ENCODE measurements at places on chromosomes 6 and 20.

DNA sequence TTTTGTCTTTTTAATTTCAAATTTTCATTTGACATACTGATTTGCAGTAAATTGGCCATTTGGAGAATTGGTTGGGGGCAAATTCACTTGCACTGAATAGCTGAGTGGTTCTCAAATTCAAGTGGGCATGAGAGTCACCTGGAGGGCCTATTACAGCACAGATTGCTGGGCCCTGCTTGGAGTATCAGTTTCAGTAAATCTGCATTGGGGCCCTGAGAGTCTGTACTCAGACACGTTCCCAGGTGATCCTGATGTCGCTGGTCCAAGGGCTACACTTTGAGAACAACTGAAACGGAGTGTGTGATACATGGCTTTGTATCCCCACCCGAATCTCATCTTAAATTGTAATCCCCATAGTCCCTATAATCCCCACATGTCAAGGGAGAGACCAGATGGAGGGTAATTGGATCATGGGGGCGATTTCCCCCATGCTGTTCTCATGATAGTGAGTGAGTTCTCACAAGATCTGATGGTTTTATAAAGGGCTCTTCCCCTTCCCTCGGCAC, 115.9 kb downstream of the KLHL32 start:
- no peak for DNase-seq

DNA sequence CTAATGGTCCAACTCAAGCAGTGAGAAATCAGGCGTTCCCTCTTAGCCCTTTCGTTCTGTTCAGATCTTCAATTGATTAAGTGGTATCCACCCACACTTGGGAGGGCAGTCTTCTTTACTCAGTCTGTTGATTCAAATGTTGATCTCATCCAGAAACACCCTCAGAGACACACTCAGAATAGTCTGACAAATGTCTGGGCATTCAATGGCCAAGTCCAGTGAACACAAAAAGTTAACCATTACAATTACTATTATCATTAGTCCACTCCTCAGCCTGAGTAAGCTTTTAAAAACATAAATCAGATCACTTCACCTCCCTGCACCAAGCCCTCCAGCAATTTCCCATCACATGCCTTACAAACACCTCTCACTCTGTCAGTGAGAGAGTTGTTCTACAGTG, 423.2 kb downstream of the RFPL4B start:
- DNase-seq = no peak

GRCh38 chr6:132235596-132236280, 165.5 kb downstream of the MOXD1 start:
- no peak for DNase-seq

DNA sequence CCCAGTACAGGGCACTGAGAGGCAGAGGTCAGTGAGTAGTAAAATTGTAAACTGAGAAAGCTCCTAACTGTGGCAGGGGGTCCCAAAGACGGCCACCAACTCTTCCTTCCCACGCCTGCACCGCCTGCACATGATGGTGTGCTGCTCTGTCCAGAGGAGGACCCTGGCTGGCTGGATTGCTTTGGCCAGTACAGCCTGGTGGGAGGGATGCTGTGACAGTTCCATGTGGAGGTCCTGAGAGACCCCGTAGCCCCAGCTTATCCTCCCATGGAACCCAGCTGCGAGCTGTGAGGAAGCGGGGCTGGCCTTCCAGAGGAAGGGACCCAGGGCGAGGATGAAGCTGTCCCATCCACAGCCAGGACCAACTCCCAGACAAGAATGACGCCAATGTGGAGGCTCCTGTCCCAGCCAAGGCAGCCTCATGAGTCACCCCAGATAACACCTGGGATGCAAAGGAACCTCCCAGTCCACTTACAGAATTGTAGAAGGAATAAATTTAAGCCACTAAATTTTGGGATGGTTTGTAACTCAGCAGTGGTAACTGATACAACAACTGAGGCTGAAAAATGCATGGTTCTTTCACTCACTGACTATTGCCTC, 2.0 kb upstream of the ACSS1 start:
- no peak for DNase-seq

DNA sequence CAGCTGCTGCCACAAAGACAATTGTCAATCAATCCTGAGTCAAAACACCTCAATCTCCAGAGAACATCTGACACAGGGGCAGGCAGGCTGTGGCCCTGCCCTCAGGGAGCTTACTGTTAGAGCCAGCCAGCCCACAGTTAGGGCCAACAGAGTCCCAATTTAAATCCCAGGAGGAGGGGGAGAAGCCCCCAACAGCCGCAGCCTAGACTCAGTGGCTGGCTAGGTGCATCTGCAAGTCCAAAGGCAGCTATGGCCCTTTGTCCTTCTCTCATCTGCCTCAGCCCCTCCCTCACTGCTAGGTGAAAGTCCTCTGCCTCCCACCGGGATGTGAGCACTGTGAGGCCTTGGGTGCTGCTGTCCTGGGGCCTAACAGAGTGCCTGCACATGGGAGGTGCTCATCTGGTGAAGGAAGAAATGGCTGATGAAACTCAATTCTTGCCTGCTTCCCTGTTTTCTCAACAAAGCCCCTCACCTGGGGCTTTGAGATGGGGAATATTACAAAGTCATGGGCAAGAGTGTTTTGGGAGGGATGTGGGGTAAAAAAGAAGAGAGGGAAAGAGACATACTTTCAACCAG, 33.7 kb upstream of the VEGFA start:
- no peak for DNase-seq

GRCh38 chr6:112298021-112298745, 43.8 kb upstream of the LAMA4 start:
- DNase-seq = no peak

DNA sequence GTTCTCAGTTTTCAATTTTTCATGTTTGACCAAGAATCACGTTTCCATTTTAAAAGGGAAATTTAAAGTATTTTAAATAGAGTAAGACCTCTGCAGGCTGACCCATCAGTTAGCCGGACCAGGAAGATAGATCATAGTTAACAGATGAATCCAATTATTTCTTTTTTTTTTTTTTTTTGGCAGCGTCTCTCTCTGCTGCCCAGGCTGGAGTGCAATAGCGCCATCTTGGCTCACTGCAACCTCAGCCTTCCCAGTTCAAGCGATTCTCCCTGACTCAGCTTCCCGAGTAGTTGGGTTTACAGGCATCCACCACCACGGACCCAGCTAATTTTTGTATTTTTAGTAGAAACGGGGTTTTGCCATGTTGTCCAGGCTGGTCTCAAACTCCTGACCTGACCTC, 256.7 kb upstream of the CNR1 start:
- no peak for DNase-seq

DNA sequence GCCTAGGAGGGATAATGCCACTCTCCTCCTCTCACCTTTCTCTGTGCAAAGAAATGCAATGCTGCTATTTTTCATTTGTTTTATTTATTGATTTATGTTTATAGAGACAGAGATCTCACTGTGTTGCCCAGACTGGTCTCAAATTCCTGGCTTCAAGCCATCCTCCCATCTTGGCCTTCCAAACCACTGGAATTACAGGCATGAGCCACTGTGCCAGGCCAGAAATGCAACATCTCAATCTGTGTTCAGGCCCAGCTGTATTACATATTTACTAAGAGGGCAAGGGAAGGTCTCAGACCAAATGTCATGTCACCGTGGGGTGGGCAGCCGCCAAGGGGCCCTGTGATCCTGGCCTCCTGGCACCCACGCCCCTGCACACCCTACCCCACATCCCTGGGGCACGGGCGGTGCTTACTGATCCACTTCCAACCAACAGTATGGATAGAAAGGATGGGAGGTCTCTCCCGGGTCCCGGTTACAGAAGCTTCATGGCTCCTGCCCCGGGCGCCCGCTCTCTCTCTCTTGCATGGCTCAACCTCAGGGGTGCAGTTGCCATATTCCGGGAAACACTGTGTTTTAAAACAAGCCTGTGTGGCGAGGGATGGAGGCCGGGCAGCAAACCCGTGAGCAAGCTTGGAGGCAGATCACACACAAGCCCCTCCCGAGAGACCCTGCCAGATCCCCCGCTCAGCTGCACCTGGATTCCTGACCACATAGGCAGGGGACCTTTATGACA, 111.8 kb downstream of the AGPAT4 start:
- no peak for DNase-seq

GRCh38 chr20:63029358-63030121, 22.8 kb upstream of the BHLHE23 start:
- no peak for DNase-seq

GRCh38 chr6:16201706-16202105, 36.7 kb upstream of the GMPR start:
- no peak for DNase-seq

DNA sequence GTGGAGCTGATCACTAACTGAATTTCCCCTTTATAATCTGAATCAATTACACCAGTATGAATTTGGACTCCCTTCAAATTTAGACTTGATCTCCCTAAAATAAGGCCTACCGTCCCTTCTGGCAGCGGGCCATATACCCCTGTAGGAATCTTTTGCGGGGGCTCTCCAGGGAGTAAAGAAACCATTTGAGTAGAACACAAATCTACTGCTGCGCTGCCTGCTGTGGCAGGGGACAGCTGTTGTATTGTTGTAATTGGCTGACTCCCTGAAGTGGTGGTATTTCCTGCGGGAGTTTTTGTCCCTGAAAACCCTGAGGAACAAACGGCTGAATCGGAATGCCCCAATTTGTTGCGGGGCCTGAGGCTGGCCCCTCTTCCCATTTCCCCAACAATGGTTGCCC, 16.0 kb upstream of the PTCRA start:
- DNase-seq = peak; percentile 69

GRCh38 chr20:10427060-10427692, 6.8 kb downstream of the MKKS start:
- DNase-seq = peak; percentile 51

DNA sequence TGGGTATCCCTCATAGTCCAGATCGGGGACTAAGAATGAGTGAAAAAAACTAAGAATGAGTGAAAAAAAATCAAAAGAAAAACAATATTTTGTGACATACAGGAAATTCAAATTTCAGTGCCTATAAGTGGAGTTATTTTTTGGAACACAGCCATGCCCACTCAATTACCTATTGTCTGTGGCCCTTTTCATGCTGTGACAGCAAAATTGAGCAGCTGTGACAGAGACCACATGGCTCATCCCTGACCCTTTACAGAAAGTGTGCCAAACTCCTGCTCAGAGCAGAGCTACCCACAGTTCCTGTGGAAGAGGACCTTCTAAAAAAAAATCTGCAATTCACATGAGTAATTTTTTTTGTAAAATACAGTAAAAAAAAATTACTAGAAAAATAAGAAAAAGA, 1.4 kb downstream of the NCR2 start:
- DNase-seq = peak; percentile 36

DNA sequence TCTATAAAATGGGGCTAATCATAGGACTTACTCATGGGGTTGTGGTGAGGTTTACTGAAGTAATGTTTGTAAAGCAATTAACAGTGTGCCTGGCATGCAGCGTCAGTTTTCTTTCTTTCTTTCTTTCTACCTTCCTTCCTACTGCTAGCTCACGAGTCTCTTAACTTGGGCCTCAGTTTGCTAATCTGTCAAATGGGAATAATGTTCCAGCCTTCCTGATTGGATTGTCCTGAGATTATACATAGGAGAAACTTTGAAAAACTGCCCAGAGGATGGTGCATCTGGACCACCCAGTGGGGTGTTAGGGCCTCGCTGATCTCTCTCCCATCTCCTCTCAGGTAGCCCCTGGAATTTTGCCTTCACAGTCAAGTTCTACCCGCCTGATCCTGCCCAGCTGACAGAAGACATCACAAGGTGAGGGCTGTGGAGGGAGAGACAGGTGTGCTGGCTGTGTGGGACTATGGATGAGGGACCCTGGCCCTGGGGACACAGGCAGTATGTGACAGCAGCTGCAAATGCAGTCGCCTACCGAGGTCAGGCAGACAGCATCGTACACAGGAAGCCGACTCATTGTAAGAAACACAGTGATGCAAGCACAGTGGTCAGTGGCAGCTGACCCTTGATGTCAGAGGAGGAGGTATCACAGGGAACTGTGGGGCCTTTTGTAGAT, 27.5 kb downstream of the EPB41L1 start:
- DNase-seq = no peak

- no peak for DNase-seq
Observed at GRCh38 chr20:4833074-4833728, 111.5 kb downstream of the PRND start.

- no peak for DNase-seq
Observed at GRCh38 chr6:162525181-162525580, 202.4 kb downstream of the PRKN start.

DNA sequence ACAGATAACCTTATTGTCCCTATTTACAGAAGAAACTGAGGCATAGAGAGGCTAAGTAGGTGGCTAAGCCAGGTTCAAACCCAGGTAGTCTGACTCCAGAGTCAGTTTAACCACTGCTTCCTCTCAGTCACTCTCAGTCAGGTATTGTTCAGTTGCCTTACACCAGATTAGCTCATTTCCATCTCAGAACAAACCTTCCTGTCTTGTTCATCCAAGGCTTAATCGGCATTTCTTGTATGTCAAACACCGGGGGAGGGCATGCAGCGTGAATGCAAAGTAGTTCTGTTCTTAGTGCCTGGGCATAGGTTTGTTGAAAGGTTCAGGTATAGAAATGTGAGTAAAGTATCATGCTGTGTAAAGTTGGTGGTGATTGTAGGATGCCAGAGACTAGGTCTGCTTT, 51.7 kb downstream of the CTNNBL1 start:
- no peak for DNase-seq

- no peak for DNase-seq
Observed at GRCh38 chr6:134482593-134483270, 164.8 kb upstream of the SGK1 start.

DNA sequence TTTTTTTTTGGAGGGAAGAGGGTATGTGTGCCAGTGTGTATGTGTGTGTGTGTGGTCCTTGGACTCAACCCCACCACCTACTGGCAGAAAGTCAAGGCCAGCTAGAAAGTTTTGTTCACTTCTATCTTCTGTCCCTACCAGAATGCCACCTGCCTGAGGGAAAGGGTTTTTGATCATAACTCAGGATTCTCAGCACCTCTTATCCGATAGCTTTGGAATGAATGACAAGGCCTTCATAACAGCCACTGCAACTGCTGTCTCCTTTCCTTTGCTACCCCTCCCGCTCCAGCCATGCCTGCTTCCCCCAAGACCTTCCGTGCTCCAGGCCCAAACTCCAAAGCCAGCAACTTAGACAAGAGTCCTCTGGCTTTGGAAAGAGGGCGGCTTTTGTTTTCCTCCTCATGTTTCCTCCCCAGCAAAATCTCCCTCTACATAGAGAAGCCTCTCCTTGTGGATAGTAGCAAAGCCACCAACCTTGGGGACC, 18.7 kb downstream of the BTN3A1 start:
- DNase-seq = no peak

DNA sequence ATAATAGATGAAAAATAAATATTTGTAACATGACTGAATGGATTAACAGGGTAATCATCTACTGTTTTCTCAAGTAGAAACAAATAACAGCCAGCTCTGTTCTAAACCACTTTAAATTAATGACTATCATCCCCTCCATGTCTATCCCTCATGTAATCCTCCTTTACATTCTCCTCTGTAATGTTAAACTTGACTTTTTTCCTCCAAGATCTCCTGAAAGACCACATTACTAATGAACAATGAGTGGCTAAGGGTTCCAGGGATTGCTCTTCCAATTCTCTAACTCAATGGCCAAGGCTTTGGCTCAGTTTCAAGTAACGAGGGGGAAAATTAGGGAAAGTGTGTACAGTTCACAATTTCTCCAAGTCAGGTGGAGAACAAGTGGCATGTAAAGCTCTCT, 37.6 kb upstream of the FBXL4 start:
- peak; percentile 29 for DNase-seq

- DNase-seq = no peak
Observed at GRCh38 chr6:23307516-23307915, 738.1 kb downstream of the HDGFL1 start.

GRCh38 chr20:24780674-24781417, 168.2 kb upstream of the CST7 start:
- DNase-seq = no peak

All from NCI-H2081 (cell line).